Glomerular endothelial cell (primary cell): ENCODE measurements at places on chromosomes 3 and 15. TPM values are rescaled to one million over a fixed set of nuclear protein-coding genes. Genes with fewer than 3 reads are reported as not detected.
A peak's percentile ranks its signal among the peaks of the same experiment; 100 is the strongest.

The PPP4R2 gene
- total RNA-seq, result 33.5 and 37.0 TPM in 2 replicates

- DNase-seq, result no peak
Measured at GRCh38 chr3:126130981-126131745, 47.2 kb upstream of the SLC41A3 start.

The TM4SF18 gene
- total RNA-seq, result 148 and 184 TPM in 2 replicates

The RBPMS2 gene
- total RNA-seq, result 0.58 and 2.5 TPM in 2 replicates

GRCh38 chr3:73188707-73189106 is 127.2 kb downstream of the EBLN2 start:
- no peak for DNase-seq

DNA sequence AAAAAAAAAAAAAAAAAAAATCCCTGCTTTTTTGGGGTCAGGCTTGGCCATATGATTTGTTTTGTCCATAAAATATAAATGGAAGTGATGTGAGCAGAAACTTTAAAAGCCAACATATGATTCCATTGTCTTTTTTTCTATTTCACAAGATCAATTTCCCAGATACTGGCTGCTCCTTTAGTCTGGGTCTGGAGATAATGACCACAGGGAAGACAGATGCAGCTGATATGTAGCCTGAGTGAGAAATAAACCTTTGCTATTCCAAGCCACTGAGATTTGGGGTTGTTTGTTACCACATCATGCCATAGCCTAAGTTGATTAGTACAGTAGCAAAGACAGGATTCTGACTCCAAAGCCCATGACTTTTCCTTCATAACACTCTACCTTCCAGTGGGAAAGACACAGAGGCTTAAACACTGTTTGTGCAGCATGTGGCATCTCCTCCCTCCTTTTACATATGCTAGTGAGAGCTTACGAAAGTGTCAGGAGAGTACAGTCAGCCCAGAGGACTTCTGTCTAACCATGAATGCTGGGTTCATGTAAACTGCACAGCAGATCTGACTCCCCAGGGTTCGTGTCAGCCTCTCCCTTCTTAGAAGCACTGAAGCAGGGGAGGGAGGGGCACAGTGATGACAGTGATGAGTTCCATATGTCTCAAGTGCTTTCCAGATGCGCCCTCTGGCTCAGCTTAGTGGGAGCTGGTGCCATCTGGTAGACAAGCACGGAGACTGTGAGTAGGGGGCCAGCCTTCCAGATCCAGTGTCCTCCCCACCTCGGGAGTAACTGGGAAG is 36.7 kb upstream of the SLC7A14 start:
- DNase-seq, result no peak

The NRG4 gene
- total RNA-seq, result not detected in 2 replicates

The CSTA gene
- total RNA-seq, result not detected in 2 replicates

DNA sequence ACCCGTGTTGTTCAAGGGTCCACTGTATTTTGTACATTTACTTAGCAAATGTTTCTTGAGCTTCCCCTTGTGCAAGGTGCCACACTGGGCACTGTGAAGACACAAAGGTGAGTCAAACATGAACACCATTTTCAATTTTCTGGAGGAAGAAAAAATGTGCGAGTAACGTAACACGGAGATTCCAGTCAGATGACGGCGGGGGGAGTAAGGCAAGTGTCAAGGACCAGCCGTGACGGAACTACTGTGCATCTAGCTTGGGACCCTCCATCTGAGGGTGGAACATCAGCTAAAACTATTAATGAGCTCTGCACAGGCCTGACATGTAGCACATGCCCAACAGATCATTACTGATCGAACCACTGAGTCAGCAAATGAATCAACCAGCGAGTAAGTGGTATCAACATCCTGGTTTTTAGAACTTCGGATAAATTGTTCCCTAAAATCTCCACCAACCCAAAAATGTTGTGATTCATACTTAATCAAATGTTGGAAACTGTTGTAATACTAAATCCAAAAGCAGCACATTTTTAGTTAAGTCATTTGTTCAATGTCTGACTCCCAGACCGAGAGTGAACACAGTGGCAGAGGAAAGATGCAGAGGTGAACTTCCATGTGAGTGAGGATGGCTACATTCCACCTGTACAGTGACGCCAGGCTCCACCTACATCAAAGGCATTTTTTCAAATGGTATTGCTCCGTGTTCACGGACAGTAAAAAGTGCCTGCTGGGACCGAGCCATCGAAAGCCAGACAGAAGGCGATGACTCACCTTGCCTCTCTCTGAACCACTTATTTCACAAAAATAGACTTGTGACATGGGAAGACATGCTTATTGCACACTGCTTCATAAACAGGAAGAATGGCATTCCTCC is 172.2 kb downstream of the ATP10A start:
- no peak for DNase-seq

The CLDN16 gene
- total RNA-seq, result 0.06 and 2.5 TPM in 2 replicates

- DNase-seq, result no peak
Measured at GRCh38 chr3:59451800-59452746, 402.2 kb upstream of the CFAP20DC start.

GRCh38 chr3:182920515-182921084 is 59.7 kb downstream of the DCUN1D1 start:
- no peak for DNase-seq

GRCh38 chr3:8113626-8114025 is 388.0 kb upstream of the LMCD1 start:
- DNase-seq, result no peak

DNA sequence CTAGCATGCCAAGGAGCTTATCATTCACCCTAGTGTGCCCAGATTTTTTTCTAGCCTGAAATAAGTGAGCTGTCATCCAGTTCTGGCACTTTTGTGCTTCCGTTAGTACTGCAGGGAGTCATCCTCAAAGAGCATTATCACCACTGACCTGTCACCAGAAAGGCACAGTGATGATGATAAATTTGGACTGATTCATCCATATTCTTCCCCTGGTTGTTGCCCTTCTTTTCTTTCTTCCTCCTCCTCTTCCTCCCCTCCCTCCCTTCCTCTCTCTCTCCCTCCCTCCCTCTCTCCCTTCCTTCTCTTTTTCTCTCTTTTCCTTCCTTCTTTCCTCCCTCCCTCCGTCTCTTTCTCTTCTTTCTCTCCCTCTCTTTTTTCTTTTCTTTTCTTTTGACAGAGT is 21.3 kb downstream of the SLC35G2 start:
- DNase-seq, result no peak

DNA sequence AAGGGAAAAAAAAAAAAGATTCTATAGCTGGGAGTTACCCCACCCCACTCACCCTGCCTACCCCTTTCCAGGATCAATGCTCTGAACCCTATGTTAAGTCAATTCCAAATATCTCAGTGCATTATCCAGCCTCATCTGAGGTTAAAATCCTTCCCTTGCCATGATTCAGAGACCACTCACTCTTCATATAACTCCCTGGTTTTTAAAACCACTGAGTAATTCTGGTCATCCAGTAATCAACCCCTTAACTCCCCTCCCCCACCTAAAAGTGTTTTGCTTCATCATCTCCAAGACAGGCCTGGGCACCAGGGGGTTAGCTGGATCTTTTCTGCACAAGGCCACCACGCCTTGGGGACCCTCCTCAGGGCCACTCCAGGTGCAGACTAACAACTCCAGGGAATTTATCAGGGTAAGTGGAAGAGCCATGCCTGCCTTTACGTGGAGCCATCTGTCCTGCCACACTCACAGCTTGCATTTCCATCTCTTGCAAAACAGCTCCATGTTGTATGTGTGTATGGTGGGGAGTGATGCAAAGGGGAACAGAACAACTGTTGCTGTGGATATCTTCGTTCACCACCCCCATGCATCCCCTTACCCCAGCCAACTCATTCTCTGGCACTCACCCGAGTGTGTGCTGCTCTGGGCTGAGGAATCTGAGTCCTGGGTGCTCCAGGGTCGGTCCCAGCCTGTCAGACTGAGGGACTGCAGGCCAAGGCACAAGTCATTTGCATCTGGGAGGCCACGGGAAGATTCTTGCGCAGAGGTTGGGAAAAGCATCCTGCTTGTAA is 30.7 kb upstream of the RPS17 start:
- no peak for DNase-seq

GRCh38 chr3:154060238-154061000 is 60.8 kb upstream of the ARHGEF26 start:
- no peak for DNase-seq

GRCh38 chr15:99619712-99620111 is 53.9 kb downstream of the MEF2A start:
- no peak for DNase-seq

The ABCF3 gene
- 41.5 and 65.8 TPM in 2 replicates for total RNA-seq

The DISP2 gene
- total RNA-seq, result 3.9 TPM in 1 of 2 replicates, not detected in the other

The NFKBIZ gene
- total RNA-seq, result 32.5 and 35.4 TPM in 2 replicates

The CCR2 gene
- not detected in 2 replicates for total RNA-seq

- no peak for DNase-seq
Measured at GRCh38 chr15:33083232-33084081, 111.1 kb downstream of the FMN1 start.

The CCRL2 gene
- total RNA-seq, result 11.5 and 15.8 TPM in 2 replicates

The CCR1 gene
- not detected in 2 replicates for total RNA-seq

GRCh38 chr3:187243933-187244524 is 46.7 kb downstream of the RTP1 start:
- no peak for DNase-seq

DNA sequence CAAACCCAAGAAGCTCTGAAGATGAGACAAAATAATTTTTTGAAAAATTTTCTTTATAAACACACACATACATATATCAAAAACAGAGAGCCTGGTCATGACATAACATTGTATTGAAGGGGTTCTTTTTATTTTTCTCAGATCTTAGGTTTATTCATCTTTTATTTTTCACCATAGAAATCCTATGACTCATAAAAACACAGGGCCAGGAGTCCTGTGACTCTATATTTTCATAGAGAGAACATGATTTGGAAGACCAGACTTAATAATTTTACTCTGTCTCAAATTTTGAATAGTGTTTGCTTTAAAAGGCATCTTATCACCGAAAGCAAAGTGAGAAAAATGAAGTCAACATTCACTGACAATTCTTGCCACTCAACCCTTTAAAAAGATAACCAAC is 57.7 kb downstream of the SUCNR1 start:
- DNase-seq, result no peak

GRCh38 chr3:160830796-160831195 is 74.8 kb downstream of the PPM1L start:
- DNase-seq, result no peak

- peak; percentile 22 for DNase-seq
Measured at GRCh38 chr3:64355401-64355807, 130.1 kb upstream of the PRICKLE2 start.

The FEZF2 gene
- total RNA-seq, result not detected in 2 replicates

The ANKUB1 gene
- total RNA-seq, result not detected in 2 replicates

The MYZAP gene
- 3.1 and 23.0 TPM in 2 replicates for total RNA-seq

DNA sequence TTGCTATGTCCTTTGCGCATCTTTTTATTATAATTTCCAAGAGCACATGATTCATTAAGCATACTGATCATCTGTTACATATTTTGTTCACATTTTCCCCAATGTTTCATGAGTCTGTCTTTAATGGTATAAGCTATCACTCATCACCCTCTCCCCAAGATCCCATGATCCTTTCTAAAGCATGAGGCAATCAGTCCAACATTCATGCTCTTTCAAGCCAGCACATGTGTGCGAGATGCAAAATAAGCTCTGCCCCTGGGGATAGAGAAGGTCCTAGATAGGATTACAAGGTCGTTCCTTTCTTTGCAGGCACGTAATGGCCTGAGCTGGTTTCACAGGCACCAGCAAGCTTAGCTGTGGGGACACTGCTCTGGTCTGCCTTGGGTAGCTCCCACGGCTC is 32.2 kb upstream of the B3GNT5 start:
- no peak for DNase-seq
